ENCODE measurements at places on chromosomes 2 and 18.

GRCh38 chr2:157559890-157560289, 68.8 kb downstream of the ACVR1C start:
- DNase-seq: no peak

DNA sequence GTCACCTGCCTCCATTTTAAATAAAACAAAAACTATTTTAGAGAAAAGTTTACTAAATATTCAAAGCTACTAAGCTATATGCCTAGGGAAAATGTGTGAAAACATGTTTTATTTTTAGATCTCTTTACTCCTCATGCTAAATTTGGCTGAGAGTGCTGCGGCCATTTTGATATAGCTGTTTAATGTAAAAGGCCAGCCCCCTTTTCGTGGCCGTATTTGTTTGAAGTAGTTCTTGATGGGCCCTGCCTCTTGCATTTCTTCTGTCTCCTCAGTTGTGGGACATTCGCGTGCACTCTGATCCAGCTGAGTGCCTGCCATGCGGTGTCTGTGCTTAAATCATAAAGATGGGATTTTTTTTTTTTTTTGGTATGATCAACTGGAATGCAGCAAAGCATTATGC, 64.0 kb downstream of the ZNF407 start:
- no peak for DNase-seq

- no peak for DNase-seq
These were observed 373.1 kb downstream of the TGIF1 start for GRCh38 chr18:3823073-3823472.

DNA sequence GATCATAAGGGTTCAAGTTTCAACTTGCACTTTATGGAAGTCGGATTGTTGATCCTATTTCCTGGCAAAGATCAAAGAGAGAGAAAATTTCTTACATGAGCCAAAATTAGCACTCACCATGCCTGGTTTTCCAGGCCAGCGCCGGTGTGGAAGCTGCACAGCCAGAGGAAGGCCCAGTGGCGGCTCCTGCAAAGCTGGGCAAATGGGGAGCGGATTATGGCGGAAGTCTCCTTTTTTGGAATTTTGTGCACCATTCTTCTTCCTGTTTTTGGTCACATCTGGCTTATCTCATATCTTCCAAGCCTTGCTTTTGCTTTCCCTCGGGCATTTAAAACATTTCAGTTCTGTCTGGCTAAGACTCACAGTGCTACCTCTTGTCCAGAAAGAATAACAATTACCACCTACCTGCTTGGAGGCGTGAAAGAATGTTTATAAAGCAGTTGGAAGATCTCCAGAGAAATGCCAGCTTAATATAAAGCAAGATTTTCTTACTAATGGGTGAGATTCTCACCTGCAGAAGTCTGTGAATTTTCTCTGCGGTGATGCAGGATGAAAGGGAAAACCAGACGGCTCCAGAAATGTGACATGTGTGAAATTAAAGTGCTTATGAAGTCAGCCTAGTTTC, 94.3 kb downstream of the ASAP2 start:
- DNase-seq: no peak

GRCh38 chr2:128531856-128532255, 213.2 kb upstream of the HS6ST1 start:
- no peak for DNase-seq

GRCh38 chr2:26630235-26630634, 10.9 kb downstream of the CIB4 start:
- no peak for DNase-seq

- DNase-seq: no peak
These were observed 102.6 kb downstream of the PTPN4 start for GRCh38 chr2:119862127-119862889.

GRCh38 chr2:156005531-156005930, 327.0 kb downstream of the NR4A2 start:
- DNase-seq: no peak

- DNase-seq: no peak
These were observed 307.6 kb upstream of the CDH20 start for GRCh38 chr18:61025596-61025995.

DNA sequence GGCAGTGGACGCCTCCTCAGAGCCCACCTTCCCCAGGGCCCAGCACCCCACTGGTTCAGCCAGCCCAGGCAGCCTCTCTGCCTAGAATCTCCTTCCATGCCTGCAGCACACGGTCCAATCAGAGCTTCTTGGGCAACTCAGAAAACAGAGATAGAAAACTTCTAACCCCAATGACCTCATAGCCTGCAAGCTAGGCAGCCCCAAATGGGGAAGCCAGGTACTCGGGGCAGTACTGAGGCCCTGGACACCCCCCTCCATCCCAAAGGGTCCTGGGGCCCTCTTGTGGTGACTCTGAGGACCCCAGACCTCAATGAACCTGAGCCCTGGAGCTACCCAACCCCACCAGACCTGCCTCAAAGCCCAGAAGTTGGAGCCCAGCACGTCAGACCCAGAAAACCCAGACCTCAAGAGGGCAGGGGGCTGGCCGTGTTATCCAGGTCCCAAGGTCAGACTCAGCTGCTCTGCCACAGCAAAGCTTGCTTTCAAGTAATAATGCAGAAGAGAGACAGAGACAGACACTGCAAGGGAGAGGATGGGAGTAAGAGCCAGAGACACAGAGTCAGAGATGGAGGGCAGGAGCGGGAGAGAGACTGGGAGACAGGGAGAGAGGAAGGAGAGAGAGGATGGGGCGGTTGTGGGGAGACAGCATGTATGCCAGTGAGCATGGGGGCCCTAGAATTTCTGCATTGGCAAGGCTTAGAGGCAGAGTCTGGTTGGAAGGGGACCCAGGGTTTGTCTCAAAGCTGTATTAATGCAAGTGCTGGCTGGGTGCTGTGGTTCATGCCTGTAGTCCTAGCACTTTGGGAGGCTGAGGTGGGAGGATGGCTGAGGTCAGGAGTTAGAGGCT, 28.2 kb downstream of the SERTAD2 start:
- DNase-seq: no peak

DNA sequence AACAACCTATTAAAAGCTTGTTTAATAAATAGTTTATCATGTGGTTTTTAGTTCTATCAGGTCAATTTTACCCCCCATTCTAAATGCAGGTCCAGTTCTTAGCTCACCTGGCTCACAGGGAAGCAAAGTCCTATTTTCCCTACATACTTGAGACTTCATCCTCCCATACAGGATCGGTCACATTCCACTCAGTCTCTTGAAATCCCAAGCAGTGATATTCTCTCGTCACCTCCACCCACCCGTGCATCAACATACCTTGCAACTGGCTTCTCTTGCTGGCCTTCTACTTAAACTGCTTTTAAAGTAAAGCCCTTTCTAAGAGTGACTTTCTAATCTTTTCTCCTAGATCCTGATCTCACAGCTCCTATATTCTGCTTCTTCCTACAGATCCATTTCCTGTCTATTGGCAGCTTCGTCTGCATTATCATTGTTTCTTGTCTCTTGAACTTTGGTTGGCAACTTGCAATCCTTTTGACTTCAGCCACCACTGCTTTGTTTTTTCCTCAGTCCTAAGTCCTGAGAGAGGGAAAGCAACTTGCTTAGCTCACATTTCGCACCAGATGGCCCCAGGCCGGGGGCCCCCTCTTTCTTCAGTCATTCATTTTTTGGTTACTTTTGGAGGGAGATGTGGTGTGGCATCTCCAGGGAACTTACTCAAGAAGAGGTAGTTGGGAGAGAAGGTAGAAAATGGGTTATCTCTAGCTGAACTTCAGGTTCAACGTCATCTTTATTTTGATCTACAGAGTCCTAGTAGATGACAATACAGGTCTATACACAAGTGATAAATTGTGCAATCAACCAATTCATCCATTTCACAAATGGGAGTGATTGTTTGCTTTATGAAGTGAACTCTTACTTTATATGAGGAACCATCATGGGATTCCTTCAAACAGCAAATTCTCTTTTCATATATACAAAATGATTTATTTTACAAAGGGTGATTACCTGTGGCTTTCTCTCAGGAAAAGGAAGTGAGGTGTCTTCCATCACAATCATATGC, 23.9 kb upstream of the NCOA1 start:
- DNase-seq: no peak

- no peak for DNase-seq
These were observed 215.1 kb upstream of the TRIB2 start for GRCh38 chr2:12501469-12502158.

DNA sequence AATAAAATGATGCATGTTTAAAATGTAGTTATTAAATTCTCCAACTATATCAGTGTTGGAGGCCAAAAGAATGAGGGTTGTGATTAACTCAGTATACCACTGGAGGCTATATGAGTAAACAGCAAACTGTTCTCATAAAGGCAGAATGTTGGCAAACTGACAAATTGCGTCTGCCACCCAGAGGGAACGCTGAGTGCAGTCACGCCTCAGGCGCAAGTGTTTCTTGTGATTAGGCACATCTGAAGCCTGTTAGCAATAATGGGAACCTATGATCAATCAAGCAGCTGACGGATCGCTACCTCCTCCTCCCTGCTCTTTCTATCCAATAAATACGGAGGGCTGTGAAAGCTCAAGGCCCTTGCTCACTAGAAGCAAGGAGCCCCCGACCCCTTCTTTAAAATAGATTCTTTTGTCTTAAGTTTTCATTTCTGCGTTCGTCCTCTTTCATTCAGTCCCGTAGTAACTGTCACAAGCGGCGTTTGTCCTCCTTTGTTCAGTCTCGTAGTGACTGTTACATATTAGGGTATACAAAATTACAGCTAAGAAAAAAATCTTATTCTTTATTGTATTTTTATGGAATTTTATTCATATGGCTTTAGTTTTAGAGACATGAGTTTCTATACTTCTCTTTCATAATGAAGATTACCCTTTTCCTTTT, 16.3 kb upstream of the RMND5A start:
- no peak for DNase-seq

- DNase-seq: no peak
These were observed 141.4 kb downstream of the ZEB2 start for GRCh38 chr2:144378551-144378950.

DNA sequence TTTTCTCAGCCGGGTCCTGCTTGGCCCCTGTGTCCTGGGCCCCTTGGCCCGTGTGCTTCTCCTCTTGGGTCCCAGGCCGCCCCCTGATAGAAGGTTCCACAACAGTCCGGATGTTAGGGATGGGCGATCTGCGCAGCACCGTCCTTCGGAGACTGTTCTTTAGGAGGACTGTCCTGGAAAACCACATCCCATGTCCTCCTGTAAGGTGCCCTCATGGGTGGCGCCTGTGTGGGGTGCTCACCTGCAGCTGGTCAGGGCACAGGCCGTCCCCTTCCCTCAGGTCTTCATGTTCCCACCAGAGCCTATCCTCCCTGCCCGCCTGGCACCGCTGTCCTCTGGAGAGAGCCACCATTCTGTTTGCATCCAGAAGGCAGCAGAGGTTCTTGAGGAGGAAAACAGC, 50.0 kb downstream of the CTDP1 start:
- DNase-seq: no peak

GRCh38 chr18:21479721-21480120, 120.8 kb downstream of the ESCO1 start:
- DNase-seq: no peak

DNA sequence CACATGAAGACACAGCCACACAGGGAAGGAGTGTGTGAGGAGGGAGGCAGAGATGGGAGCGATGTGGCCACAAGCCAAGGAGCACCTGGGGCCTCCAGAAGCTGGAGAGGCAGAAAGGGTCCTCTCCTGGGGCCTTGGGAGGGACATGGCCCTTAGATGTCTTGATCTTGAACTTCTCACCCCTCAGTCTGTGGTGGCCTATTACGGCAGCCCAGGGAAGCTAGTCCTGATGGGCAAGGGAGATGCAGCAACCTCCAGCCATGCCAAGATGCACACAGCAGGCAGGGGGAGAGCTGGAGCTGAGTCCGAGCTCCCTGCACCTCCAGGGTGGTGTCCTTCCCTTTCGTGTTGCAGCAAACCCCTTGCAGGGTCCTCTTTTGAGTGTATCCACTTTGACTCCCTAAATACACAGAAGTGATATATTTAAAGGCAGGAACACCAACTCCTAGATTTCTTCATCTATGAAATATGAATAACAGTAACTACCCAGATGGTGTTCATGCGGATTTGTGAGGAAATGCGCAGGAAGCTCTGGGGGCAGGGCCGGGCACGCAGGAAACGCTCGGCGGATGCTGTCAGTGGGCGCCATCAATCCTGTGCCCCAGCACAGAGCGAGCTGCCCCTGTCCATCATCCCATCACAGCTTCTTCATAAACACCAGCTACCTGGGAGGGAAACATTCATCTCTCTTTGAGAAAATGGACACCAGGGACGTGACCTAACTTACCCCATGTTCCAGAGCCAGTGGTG, 230.4 kb upstream of the MYT1L start:
- DNase-seq: no peak
